Mucosa of gallbladder (tissue), 1 donor: ENCODE measurements at places on chromosomes 2 and 18. TPM values are rescaled to one million over a fixed set of nuclear protein-coding genes. Genes with fewer than 3 reads are reported as not detected.

GRCh38 chr2:49913025-49913424 lies 758.7 kb upstream of the FSHR start:
- no peak for DNase-seq

Gene GLI2
- total RNA-seq, result 9.2 TPM

Gene TTC32
- total RNA-seq, result 6.8 TPM

- DNase-seq, result no peak
Measured at GRCh38 chr18:44518091-44518615, 162.5 kb upstream of the SETBP1 start.

Gene NDUFV2
- 106 TPM for total RNA-seq

- peak; percentile 76 for DNase-seq
Measured at GRCh38 chr2:4445821-4446220, 742.4 kb downstream of the DCDC2C start.

DNA sequence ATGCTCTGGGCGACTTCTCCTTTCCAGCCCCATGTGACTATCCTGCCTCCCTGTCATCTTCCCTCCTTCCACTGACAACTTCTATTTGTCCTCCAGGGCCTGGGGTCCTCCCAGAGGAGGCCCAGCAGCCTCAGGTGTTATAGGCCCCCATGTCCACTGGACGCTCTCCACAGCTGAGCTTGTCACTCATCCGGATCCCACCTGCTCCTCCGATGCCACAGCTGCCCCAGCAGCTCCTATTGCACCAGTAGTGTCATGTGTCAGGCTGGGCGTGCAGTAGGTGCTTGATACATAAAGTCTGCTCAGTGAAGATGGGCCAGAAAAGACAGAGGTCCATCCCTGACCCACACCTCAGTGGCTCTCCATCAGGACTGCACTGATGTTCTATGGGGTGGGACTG lies 305.7 kb upstream of the MYT1L start:
- DNase-seq, result no peak

Gene HOXD13
- not detected for total RNA-seq

DNA sequence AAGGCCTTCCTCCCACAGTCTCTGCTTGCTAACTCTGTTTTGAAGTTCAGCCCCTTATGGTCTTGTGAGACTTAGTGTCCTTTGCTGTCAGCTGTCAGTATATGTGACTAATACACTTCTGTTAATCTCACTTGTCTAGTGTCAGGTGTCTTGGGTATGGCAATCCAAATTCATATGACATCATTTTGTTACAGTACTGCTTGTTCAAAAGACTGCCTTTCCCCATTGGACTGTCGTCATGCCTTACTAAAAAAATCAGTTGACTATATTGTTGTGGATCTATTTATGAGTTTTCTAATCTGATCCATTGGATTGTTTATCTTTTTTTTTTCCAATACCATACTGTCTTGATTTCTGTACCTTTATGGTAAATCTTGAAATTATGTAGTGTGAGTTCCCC lies 611.4 kb upstream of the HS6ST1 start:
- no peak for DNase-seq

- no peak for DNase-seq
Measured at GRCh38 chr2:128458505-128458904, 139.8 kb upstream of the HS6ST1 start.

GRCh38 chr2:161418275-161418714 lies 2.2 kb downstream of the TBR1 start:
- no peak for DNase-seq

GRCh38 chr18:48673456-48673852 lies 134.6 kb downstream of the CTIF start:
- DNase-seq, result no peak

DNA sequence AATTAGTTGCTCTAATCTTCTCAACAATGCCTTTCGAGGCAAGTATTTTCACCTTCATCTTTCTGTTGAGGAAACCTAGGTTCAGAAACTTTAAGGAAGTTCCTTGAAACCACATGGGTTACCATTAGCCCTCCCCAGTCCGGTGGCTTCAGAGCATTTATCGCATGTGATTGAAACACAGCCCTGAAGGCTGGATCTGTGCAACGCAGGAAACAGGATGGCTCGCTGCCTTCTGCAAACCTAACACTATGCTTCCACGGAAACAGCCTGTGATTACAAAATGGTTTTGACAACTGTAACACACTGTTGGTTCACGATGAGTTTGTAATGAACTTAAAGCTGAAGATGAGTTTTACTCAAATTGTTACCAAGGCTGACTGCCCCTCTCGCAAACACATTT lies 68.5 kb downstream of the EPB41L3 start:
- DNase-seq, result no peak

- DNase-seq, result no peak
Measured at GRCh38 chr18:48553236-48553635, 14.4 kb downstream of the CTIF start.

Gene PUM2
- total RNA-seq, result 95.8 TPM

- no peak for DNase-seq
Measured at GRCh38 chr2:235614176-235614860, 120.5 kb downstream of the AGAP1 start.

Gene SP140
- 4.2 TPM for total RNA-seq

Gene GRP
- not detected for total RNA-seq

GRCh38 chr2:115650827-115651226 lies 1208.4 kb downstream of the DPP10 start:
- DNase-seq, result no peak

Gene FSHR
- total RNA-seq, result 0.20 TPM

- DNase-seq, result no peak
Measured at GRCh38 chr2:46053564-46053963, 243.6 kb upstream of the EPAS1 start.

- peak; percentile 40 for DNase-seq
Measured at GRCh38 chr2:113370030-113370429, 67.5 kb upstream of the ZNG1B start.

DNA sequence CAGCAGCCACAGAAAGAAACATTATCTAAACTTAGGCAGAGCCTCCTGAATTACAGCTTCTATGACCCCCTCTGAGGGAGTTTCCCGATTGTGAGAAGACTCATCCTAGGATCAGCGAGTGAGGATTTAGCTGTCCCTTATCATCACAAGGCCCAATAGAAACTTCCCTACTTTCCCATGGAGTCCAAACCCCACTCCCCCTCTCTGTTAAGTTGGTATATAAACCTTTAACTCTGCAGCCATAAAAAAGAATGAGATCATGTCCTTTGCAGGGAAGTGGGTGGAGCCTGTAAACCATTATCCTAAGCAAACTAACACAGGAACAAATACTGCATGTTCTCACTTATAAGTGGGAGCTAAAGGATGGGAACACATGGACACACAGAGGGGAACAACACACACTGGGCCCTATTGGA lies 78.8 kb downstream of the MYL12B start:
- DNase-seq, result no peak

GRCh38 chr2:186687807-186688211 lies 6.1 kb upstream of the FAM171B start:
- DNase-seq, result no peak

Gene LYG2
- total RNA-seq, result not detected

Gene PGAP1
- total RNA-seq, result 6.8 TPM

DNA sequence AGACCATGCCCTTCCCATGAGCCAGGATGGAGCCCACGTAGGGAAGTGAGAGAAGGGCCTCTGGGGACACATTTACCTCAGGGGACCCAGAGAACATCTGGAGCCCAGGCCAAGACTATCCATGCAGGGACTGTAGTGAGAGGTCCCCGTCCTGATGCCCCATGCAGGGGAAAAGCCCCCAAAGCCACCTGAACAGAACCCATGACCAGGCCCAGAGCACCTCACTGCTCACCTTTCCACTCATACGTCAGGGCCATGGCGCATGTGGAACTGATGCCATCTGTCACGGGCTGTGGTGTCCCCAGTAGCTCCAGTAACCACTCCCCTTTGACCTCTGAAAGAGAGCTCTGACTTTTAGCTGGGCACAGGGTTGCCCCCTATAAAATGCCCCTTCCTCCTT lies 106.5 kb upstream of the TEX51 start:
- DNase-seq, result no peak

- no peak for DNase-seq
Measured at GRCh38 chr2:43022896-43023295, 203.5 kb downstream of the ZFP36L2 start.

GRCh38 chr2:78890935-78891334 lies 134.6 kb upstream of the REG3G start:
- no peak for DNase-seq

GRCh38 chr2:77977471-77978063 lies 455.4 kb upstream of the LRRTM4 start:
- no peak for DNase-seq

- no peak for DNase-seq
Measured at GRCh38 chr2:237898057-237898414, 38.6 kb downstream of the RAMP1 start.

DNA sequence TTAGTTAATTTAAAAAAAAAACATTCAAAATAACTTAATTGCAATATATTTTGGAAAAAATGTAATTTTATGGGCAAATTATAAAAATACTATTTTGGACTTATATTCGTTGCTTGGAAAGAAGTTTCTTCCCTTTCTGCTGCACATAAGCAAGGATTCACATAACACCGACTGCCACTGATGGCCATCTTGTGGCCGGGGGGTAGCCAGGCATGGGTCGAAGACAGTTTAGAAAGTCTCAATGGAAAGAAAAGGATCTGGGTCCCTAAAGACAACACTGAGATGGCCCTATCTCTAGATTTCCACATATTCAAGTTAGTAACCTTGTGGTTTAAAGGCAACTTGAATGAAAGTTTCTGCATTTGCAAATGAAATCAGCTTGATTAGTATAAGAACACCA lies 318.6 kb downstream of the AKAIN1 start:
- DNase-seq, result no peak

GRCh38 chr18:63253014-63253413 lies 66.6 kb downstream of the BCL2 start:
- no peak for DNase-seq

GRCh38 chr18:706405-706804 lies 6.0 kb downstream of the ENOSF1 start:
- DNase-seq, result no peak

Gene FAM110C
- total RNA-seq, result 41.8 TPM

- DNase-seq, result no peak
Measured at GRCh38 chr2:126776255-126776654, 120.3 kb downstream of the GYPC start.

Gene TMEM200C
- total RNA-seq, result 6.1 TPM

DNA sequence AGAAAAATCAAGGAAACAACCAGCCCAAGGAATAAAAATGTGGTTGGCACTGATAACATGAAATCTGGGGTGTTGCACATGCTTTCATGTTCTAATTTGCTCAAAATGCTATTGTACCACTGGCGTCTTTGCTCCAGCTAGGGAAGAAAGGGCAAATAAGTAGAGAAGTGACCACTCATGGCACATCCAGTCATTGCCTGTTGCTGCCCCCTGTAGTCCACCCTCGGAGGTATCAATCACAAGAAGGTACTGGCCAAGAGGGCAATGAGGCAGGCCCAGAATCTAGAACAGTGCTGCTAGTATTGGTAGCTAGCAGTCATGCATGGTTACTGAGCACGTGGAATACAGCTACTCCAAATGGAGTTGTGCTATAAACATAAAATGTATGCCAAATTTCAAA lies 213.4 kb downstream of the CDCA7 start:
- DNase-seq, result no peak

GRCh38 chr2:165544897-165545296 lies 75.4 kb downstream of the CSRNP3 start:
- no peak for DNase-seq

GRCh38 chr2:26850505-26850904 lies 2.6 kb downstream of the DPYSL5 start:
- DNase-seq, result no peak

DNA sequence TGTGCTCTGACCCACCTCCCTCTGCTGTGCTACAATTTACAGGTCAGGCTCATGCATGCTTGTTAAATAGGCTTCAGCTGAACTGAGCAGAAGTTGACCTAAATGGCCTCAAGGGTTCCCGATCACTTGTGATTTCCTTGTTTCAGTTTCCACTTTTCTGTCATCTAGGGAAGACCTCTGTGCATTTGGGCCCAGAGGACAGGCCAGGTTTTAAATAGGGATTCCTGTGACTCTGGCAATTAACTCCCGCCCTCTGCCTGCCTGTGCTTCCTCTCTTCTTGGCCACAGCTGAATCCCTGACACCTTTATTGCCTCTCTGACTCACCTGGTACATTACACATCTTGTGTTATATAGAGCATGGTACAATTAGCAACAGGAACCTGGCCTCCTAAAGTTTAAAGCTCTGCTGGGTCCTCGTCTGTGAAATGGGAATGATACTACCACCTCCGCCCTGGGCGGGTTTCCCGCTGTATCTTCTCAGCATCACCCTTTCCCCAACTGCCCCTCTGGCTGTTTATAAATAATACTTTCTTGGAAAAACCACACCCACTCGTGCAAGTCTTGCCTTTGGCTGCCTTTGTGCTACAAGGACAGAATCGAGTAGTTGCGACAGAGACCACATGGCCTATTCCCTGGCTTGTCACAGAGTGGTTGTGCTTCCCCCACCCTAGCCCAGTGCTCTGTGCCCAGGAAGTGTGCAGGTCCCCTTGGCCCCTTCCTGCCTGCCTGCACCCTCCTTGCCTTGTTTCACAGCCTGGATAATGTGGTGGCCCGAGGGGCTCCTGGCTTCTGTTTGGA lies 7.9 kb downstream of the CABLES1 start:
- peak; percentile 19 for DNase-seq
